ENCODE measurements at places on chromosomes 16 and 17.

GRCh38 chr16:87174061-87174460, 143.1 kb downstream of the C16orf95 start:
- no peak for DNase-seq

GRCh38 chr17:65436871-65437270, 124.6 kb downstream of the AXIN2 start:
- DNase-seq = no peak

DNA sequence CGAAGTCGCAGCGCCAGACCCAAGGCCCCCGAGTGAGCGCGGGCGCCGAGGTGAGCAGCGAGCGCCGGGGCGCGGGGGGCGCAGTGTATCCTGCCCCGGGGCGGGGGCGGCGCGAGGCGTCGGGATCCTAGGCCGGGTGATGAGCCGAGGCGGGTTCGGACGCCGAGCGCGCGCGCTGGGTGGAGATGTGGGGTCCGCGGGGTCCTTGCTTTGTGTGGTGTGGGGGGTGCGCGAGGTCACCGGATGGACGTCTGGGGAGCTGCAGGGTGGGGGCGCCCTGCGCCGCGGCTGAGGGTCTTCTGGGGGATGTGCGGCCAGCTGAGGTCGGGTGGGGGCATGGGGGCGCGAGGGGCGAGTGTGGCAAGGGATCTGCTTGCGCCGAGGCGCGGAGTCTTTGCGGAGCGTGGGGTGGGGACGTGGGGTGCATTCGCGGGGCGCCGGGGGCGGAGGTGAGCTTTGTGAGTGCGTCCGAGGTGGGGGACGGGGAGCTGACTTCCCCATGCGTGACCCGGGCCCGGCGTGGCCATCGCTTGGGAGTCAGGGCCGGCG, 560 bp downstream of the RAI1 start:
- DNase-seq = no peak

DNA sequence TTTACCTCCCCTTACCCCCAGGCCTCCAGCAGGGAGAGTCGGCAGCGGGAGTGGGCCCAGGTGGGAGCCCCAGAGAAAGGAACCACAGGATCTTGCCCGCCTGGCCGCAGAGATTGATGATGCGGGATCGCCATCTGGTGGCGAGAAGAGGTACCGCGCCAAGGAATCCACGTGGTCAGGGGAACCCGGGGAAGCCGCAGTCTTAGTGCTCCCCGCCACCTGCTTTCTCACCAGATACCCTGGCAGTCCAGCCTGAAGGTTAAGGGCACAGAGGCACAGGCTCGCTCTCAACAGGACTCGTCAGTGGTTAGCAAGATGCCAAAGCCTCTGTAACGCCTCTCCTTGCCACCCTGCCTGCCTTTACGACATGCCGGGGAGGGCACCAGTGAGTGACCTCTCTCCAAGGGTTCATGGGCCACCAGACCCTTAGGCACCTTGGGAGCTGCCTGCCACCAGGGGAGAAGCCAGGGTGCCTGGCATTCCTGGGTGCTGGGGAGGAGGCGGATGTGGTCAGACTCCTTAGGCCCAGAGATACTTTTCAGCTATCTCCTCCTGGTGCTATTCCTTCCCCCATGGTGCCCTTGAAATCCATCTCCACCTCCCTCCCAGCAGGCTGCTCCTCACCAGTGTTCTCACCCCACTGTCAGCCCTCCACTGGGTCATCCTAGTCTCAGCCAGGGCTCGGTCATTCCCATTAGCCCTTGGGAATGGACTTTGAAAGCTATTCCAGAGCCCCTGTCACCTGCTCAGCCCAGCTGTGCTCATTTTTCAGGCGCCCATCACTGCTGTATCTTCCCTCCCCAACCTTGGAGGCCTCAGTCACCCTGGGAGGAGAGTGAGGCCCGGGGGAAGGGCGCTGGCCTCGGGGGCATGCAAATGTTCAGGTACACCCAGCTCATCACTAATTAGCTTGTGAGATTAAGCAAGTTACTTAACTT, 5.5 kb upstream of the RHBDF2 start:
- DNase-seq = no peak

DNA sequence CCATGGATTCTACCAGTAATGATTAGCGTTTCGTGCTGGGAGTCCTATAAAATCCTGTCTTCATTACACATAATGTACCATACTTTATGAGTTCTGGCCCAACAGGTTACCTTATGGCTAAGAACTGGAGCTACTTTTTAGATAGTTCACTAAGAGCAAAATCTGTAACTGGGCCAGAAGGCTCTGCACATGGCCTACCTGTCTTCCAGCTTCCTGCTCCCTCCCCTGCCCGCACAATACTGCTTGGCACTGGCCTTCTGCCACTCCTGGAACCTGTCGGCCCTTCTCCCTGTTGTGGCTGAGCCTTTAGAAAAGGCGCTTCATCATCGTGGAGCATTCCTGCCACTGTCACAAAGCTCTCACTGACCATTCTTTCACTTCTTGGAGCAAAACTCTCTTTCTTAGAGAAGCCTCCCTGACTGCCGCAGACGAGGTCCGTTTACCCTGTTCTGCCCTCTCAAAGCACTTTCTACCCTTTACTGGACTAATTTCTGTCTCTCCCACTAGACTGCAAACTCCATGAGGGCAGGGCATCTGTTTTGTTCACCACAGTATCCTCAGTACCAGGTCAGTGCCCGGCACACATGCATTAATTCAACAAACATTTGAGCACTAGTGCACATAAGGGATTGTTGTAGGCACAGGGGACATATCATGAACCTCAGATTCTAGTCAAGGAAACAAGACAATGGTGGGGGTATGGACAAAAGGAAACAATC, 116.5 kb downstream of the PARN start:
- DNase-seq = no peak

GRCh38 chr17:48113201-48113676, 5.7 kb downstream of the SNX11 start:
- DNase-seq = no peak

DNA sequence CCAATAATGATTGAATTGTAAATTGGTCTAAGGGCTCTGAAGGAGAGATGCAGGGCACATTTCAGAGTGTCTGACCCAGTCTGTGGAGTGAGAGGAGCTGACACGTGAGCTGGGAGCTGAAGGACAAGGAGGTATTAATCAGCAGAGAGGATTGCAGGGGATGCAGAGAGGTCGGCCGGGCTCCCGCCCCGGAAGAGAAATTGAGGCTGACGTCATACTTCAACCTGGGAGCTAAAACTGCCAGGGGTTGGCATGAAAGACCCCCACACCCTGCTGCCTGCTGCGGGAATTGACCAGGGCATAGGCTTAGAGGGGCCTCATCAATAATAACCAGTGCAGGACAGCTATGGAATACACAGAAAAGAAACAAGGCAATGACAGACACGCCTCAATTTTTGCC, 53.6 kb upstream of the CLEC19A start:
- DNase-seq = no peak

- no peak for DNase-seq
Measured at GRCh38 chr17:72840019-72840418, 252.5 kb downstream of the SLC39A11 start.

- no peak for DNase-seq
Measured at GRCh38 chr17:59001158-59001814, 105.4 kb downstream of the TRIM37 start.

GRCh38 chr16:86925067-86925791, 346.9 kb downstream of the FOXL1 start:
- peak; percentile 87 for DNase-seq

- no peak for DNase-seq
Measured at GRCh38 chr17:46274238-46274637, 20.7 kb upstream of the LRRC37A start.

- DNase-seq = no peak
Measured at GRCh38 chr17:41925991-41926590, 4.3 kb upstream of the ODAD4 start.

- no peak for DNase-seq
Measured at GRCh38 chr17:63598281-63598680, 2.4 kb upstream of the TACO1 start.

DNA sequence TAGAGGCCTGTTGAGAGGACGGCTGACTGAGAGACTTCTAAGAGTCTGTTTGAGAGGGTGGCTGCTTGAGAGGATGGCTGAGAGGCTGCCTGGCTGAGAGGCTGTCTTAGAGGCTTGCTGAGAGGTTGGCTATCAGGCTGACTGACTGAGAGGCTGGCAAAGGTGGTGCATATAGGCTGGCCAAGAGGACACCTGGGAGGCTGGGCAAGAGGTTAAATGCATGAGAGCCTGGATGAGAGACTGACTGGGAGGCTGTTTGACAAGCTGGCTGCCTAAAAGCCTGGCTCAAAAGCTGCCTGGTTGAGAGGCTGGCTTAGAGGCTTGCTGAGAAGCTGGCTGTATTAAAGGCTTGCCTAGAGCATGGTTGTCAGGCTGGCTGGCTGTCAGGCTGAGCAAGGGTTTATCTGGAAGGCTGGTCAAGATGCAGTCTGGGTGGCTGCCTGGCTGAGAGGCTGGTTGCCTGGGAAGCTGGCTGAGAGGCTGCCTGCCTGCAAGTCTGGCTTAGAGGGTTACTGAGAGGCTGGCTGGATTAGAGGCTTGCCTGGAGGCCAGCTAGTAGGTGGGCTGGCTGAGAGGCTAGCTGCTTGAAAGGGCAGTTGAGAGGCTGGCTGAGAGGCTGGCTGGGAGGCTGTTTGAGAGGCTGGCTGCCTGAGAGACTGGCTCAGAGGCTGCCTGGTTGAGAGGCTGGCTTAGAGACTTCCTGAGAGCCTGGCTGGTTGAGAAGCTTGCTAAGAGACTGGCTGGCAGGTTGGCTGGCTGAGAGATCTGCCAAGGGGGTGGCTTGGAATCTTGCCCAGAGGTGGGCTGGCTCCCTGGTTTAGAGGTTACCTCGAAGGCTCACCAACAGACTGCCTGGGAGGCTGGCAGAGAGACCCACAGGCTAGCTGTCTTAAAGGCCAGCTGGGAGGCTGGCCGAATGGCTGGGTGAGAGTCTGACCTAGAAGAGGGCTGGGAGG, 38.3 kb upstream of the ACSM2B start:
- DNase-seq = no peak

DNA sequence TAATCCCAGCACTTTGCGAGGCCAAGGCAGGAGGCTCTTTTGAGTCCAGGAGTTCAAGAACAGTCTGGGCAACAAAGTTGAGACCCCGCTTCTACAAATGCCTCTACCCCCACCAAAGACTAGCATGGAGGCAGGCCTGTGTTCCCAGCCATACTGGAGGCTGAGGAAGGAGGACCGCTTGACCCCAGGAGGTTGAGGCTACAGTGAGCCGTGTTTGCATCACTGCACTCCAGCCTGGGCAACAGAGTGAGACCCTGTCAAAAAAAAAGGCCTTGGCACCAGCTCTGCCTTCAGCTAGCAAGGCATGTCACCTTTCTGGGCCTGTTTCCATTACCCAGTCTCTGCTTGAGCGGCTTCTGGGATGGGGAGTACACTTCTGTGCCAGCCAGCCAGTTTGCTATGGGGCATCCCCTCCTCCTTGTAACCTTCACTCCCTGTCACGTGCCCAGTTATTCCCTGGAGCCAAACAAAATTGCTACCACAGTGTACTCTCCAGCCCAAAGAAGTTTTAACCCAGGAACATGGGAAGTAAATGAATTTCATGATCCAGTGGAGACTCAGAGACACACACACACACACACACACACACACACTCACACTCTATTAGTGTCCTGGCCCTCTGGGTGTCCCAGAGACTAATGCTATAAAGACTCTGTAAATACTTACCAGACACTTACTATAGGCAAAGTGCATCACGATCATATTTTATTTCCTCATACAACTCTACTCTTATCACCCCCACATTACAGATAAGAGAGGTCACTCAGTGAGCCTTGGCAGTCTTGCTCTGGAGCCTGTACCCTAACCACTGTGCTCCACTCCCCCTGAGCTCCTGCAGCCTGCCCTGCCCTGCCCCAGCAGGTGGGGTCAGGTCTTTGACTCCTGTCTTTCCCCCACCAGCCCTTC, 2.5 kb downstream of the CISD3 start:
- no peak for DNase-seq

- no peak for DNase-seq
Measured at GRCh38 chr16:79690159-79690558, 89.6 kb upstream of the MAF start.

- DNase-seq = no peak
Measured at GRCh38 chr17:21215935-21216334, 2.0 kb upstream of the TMEM11 start.

Data from astrocyte of the cerebellum (primary cell).